ENCODE measurements at places on chromosomes 11 and 22.
A peak's percentile ranks its signal among the peaks of the same experiment; 100 is the strongest.

DNA sequence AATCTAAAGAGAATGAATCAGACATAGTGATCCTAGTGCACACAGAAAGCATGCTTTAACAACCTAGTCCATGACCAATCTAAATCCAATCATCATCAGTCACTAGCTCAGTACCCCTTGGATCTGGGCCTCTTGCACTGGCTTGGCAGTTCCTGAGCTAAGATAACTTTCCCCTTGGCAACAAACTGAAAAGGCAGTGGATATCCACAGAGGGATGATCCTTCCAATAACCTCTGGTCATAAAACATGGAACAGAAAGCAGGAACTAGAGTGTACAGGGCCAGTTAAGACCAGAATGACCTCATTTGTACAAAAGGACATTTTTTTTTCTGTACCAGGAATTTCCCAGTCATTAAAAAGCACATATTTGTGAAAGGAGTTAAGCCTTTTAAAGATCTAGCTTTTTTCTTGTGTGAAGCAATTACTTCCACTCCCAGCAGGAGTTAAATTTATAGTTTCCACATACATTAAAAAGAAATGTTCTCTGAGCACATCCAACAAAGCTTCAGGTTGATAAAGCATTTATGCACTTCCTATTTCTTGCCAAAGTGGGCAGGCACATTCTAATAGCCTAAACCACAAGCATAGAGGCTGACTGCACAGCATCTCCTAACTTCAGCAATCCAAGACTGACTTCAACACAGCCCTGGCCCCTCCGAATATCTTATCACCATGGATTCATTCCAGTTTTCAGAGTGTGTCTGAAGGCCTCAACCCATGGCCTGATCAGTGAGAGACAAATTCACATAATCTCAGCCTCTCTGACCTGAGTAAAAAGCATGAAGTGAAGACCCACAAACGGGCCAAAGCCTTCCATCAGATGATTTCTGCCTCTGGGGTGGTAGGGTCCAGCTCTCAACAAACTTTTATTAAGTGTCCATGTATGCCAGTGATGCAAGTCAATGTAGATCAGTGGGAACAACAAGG lies 29.9 kb downstream of the GUCY1A2 start:
- no peak for DNase-seq
- no peaks in the 10 kb centered on the region for H3K4me1 ChIP-seq
- no peaks in the 10 kb centered on the region for H3K36me3 ChIP-seq
- no peak overlapping the region for H3K27ac ChIP-seq

- no peaks in the 10 kb centered on the region for H3K36me3 ChIP-seq
- peaks cover 7% of the 10 kb centered on the region for H3K4me1 ChIP-seq
- no peak overlapping the region for H3K27ac ChIP-seq
- DNase-seq = peak; percentile 61
These were observed 18.8 kb downstream of the P2RY2 start for GRCh38 chr11:73236854-73237253.

DNA sequence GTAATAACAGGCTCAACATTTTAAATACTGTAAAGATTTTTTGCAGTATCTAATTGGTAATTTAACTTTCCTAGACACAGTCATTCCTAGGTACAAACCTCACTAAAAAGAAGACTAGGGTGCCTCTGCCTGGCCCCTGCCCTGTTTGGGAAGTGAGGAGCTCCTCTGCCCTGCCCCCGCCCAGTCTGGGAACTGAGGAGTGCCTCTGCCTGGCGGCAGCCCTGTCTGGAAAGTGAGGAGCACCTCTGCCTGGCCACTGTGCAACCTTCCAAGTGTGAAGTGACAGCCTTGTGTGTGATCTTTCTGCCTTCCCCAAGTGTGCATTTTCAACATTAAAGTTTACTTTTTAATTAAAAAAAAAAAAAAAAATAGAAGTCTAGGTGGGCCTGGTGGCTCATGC lies 4.2 kb downstream of the CHORDC1 start:
- H3K36me3 ChIP-seq = peaks cover 10% of the 10 kb centered on the region
- H3K27ac ChIP-seq = no peak overlapping the region
- H3K4me1 ChIP-seq = peaks cover 21% of the 10 kb centered on the region
- no peaks in the 10 kb centered on the region for H3K27me3 ChIP-seq

DNA sequence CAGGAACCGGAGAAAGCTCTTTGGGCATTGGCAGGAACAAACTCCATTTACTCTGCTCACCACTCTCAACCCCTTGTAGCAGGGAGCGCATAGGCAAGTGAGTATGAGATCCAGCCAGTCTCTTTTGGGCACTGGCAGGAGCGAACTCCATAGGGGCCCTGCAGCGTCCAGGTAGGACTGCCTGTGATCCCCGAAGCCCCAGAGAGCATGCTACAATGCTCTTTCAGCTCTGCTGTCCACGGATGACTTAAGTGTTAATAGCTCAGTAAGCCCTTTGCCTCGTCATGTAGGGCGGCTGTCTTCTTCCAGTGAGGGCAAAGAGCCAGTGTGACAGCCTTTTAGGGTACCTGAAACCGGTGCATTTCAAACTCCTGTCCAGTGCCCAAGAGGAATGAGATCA lies 1525.6 kb upstream of the RAG2 start:
- H3K4me3 ChIP-seq = no peak overlapping the region
- DNase-seq = no peak
- no peaks in the 10 kb centered on the region for H3K4me1 ChIP-seq

DNA sequence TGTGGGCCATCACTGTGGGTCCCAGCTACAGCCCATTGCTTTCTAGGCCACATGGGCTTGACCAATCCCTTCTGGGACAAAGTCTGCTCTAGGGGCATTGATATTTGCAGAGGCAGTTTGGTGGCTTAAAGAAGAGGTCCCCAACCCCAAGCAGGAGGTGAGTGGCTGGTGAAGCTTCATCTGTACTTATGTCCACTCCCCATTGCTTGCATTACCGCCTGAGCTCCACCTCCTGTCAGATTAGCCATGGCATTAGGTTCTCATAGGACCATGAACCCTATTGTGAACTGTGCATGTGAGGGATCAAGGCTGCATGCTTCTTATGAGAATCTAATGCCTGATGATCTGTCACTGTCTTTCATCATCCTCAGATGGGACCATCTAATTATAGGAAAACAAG lies 54.4 kb upstream of the CADM1 start:
- H3K27me3 ChIP-seq = no peaks in the 10 kb centered on the region
- DNase-seq = no peak
- H3K36me3 ChIP-seq = no peaks in the 10 kb centered on the region
- H3K4me1 ChIP-seq = no peaks in the 10 kb centered on the region
- no peak overlapping the region for H3K4me3 ChIP-seq
